ENCODE measurements at places on chromosomes 5 and 9.
A peak's percentile ranks its signal among the peaks of the same experiment; 100 is the strongest.

DNA sequence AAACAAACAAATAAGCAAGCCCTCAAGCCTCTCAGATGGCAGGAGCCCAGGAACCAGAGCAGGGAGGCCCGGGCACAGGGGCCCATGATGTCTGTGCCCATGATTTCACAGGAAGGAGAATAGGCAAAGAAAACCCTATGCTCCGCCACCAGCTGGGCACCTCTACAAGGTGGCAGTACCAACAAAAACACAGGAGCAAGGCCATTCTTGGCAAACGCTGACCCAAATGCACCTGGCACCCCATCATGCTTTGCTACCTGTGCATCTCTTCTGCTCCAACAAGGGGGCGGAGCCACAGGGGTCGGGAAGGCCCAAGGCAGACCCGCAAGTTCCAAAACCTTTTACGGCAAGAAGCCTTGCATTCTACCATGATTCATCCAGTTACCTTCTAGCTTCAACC is 3.1 kb downstream of the BRD3 start:
- DNase-seq, result no peak

DNA sequence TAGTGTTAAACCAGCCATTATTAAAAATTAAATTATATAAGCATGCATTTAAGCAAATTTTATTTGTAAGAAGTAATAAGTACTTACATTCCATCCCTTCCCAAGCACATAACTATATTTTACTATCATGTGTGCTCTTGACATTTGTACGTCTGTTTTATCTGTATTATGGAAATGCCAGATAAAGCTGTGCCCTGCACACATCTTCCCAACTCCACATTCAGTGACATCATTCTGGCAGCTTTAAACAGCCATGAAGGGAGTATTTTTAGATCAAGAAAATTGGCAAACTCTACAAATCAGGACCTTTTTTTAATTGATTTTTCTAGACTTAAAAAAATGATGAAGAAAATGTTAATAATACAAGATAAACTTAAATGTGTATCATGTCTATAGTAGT is 131.1 kb downstream of the WDR41 start:
- DNase-seq, result no peak

DNA sequence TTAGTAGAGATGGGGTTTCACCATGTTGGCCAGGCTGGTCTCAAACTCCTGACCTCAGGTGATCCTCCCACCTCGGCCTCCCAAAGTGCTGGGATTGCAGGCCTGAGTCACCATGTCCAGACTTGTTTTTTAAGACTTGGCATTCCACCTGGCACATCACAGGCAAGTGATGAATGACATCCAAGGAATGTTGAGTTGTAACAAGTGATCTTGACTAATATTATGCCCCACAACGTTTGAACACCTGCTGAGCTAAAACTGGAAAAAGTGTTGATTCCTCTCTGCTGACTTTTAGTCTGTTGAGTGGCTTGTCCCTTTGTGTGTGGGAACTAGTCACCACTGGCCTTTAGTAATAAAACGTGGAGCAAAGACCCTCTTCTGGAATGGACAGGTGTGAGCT is 54.6 kb downstream of the SUB1 start:
- DNase-seq, result no peak

GRCh38 chr9:131046581-131047202 is 37.7 kb downstream of the LAMC3 start:
- DNase-seq, result peak; percentile 51

DNA sequence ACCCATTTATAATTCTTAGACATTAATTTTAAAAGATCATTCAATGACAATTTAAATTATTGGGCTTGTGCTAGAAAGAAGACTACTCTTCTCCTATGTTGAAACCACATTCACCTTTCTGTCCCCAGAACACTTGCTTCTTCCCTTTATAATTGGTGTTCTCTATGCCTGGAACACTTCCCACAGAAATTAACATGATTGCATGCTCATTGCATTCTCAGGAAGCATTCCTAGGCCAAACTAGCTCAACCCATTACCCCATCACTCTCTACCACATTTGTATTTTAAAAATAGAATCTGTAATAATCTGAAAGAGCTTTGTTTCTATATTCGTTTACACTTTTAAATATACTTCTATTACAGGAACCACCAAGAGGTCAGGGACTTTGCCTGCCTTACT is 184.7 kb downstream of the MEF2C start:
- DNase-seq, result no peak

GRCh38 chr9:33662871-33663270 is 132.5 kb upstream of the PRSS3 start:
- DNase-seq, result no peak

All from fibroblast of skin of abdomen (primary cell).